ENCODE measurements at places on chromosomes 16 and 17.

DNA sequence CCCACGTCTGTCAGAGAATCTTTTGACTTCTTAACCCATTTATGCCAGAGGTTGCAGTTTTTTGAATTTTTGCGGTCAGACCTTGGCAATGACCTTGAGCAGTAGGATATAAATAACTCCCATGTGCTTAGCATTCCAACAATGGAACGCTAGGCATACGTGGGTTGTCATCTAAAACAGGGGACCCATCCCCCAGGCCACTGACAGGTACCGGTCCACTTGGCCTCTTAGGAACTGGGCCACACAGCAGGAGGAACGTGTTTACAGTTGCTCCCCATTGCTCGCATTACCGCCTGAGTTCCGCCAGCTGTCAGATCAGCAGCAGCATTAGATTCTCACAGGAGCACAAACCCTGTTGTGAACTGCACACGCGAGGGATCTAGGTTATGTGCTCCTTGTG, 76.8 kb upstream of the LGALS9 start:
- DNase-seq = no peak

GRCh38 chr16:10253409-10253808, 71.2 kb upstream of the GRIN2A start:
- DNase-seq = no peak

DNA sequence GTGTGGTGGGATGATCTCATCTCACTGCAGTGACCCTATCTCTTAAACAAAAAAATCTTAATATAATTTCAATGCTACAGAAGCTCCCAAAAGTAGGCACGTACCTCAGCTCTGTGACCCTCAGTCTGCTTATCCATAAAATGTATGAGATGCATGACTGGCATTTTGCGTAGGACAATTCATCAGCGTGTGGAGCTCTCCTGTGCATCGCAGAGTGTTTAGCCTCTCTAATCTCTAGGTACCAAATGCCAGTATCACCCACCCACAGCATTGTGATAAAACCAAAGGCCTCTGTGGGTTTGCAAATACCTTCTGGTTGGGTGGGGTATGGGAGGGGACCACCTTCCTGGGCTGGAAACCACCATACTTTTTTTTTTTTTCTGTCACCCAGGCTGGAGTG, 19.0 kb upstream of the TUBG2 start:
- DNase-seq = no peak

- DNase-seq = peak; percentile 80
These were observed 32.3 kb downstream of the RAP1GAP2 start for GRCh38 chr17:2828397-2829038.

DNA sequence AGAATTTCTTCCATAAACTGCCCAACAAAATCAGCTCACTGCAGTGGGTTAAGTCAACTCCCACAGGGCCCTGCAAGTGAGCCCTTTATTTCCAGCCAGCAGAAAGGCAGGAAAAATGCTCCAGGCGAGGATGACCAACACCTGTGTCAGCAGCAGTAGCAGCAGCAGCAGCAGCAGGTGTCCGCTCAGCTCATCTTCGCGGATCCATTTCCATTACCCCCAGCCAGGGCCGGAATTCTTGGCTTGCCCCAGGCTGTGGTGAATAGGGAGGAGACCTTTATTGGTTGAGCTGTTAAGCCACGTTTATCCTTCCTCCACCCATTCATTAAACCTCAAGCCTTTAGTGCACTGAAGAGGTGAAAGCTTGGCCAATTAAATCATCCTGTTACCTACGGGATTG, 46.2 kb downstream of the MARCHF10 start:
- DNase-seq = no peak

DNA sequence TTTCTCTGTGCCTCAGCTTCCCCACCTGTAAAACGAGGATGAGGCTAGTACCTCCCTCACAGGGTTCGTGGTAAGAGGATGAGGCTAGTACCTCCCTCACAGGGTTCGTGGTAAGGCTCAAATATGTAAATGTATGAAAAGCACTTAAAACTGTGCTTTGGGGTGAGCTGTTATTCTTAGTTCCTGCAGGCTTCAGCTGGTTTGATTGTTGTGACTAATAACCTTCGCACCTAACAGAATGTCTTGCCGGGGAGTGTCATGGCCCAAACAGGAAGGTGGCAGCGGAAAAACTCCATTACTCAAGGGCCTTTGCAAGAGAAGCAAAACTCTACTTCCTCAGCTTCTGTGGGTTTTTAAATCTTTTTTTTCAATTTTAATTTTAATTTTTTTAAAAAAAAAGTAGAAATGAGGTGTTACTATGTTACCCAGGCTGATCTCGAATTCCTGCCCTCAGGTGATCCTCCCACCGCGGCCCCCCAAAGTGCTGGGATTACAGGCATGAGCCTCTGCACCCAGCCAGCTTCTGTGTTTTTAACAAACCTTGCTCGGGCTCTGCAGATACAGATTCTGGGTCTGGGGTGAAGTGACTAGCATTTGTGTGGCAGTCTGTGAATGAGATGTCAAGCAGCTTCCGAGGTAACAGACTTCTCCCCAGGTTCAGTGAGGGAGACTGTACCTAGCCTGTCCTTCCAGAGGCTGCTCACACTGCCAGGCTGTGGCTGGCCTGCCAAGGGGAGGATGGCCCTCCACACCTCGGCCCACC, 103.0 kb downstream of the RAB11FIP4 start:
- peak; percentile 77 for DNase-seq

DNA sequence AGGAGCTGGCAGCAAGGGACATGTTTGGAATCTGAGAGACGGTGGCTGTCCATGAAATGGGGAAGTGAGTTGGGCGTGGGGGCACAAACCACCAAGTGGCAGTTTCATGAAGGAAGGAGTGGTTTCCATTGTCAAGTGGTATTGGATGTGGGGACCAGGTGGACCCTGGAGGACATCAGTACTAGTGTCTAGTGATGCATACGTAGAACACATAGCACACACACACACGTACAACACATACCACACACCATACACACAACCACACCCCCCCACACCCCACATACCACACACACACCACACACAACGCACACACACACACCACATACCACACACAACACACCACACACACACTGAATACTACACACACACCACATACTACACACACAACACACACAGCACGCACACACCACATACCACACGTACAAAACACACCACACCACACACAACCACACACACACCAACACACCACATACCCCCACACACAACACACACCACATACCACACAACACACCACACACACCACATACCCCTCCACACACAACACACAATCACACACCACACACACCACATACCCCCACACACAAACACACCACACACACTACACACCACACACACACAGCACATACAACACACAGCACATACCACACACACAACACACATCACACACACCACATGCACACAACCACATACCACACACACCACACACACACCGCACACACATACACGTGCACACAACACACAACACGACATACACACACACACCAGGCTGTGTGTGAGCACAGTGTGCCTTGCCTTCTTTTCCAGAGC, 41.1 kb upstream of the GSE1 start:
- peak; percentile 84 for DNase-seq

- DNase-seq = peak; percentile 81
These were observed 12.0 kb downstream of the FOXN1 start for GRCh38 chr17:28518132-28518531.

DNA sequence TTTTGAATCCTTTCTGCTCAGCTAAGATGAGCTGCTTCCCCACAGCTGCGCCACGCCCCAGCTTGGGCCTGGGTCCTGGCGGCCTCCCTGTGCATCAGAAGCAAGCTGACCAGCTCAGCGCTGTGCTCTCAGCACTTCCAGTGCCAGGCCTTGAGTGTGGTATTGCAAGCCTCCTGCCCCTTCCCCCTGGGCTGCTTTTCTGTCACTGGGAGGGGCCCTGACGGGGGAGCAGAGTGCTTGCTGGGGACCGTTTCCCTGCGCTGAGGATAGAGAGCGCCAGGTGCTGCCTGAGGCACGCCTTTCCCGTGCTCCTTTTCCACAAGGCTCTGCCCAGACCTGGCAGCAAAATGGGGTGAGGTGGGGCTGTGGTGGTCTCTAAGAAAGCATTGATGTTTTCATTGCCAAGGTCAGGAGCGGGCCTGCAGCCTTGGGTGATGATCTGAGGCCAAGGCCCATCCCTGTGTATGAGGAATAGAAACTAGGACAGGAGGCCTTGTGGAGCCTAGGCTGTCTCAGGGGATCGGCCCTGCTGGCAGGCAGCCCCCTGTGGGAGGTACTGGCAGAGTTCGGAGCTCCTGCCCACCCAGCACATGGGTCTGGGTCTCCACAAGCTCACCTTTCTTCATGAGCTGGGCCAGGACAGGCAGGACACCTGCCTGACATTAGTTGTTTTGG, 29.7 kb downstream of the POLR3E start:
- DNase-seq = no peak

- no peak for DNase-seq
These were observed 1.2 kb downstream of the DYNLL2 start for GRCh38 chr17:58084317-58084981.

DNA sequence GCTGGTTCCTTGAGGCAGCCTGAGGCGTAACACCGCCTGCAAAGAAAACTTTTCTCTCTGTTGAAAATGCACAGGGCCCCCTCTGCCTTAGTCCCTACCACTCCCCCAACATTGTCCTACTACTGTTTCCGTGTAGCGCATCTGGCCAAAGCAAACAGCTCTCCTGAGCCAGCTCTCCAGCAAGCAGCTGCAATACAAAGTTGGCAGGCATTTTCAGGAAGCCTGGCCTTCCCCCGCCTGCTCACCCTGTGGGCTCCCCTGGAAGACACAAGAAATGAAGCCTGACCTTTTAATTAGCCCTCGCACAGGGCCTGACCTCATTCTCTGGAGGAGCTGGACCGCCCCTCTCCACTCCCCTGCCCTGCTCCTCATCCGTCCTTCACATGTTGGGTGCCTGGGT, 66.7 kb downstream of the SOX9 start:
- DNase-seq = no peak

DNA sequence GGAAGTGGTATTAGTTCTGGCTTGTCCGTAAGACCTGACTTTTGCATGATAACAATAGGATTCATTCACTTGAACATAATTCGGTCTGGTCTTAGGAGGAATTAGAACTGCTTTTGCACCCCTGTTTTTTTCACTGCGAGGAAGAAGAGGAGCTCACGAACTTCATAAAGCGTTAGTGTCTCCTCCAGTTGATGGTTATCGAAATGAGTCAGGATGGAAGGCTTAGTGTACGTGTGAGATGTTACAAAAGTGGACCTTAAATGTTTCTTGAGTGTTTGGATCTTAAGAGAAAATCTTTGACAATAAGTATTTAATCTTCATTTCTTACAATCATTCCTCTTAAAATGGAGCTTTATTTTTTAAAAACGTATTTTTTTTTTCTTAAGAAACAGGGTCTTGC, 52.8 kb downstream of the USP10 start:
- peak; percentile 23 for DNase-seq

DNA sequence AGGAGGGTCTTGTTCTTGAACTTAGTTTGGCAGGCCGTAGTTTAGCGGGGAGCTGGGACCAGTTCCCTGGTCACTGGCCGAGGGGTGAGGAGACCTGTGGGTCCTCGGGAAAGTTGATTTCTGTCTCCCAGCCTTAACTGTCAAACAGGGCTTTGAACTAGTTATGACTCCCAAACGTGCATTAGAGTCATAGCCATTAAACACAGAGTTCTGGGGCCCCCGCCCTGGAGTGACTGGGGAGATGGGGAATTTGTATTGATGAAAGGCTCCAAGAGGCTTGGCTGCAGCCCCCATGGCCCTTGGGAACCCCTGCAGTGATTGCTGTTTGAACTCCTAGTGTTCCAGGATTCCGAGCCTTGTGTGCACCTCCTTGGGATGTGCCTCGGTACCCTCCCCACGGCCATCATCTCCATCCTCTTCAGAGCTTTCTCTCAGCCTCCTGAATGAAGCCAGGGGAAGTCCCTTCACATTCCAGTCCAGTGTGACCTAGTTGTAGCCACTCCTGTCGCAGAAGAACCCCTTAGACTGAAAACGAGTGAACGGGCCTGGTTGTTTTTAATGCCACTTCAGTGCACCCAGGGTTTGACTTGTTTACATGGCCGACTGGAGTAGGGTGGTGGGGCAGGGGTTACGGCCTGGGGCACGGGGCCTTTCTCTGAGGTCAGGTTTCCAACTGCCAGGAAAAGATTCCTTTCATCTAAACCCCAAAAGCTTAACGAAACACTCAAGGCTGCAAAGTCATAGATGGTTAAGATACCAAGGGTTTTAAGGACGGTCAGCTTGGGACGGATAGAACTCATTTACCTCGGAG, 1.4 kb downstream of the MPRIP start:
- DNase-seq = no peak

GRCh38 chr16:58032710-58033293, 7.2 kb downstream of the MMP15 start:
- no peak for DNase-seq

DNA sequence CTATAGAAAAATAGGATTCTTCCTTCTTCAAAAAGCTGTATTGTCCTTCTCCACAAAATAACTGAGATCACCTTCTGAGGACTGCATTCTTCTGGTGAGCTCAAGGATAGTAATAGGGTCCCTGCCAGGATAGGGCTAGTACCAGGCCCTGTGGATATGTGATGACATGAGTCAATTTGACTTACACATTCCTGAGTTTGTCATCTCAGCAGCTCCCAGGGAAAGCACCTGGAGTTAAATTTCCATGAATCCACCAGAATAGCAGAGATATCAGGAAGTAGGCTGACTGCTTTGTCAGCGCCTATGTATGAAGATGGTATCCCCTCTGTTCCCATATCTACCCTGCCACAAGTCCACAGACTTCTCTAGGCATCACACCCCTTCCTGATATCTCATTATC, 225.8 kb downstream of the PMP22 start:
- DNase-seq = no peak

DNA sequence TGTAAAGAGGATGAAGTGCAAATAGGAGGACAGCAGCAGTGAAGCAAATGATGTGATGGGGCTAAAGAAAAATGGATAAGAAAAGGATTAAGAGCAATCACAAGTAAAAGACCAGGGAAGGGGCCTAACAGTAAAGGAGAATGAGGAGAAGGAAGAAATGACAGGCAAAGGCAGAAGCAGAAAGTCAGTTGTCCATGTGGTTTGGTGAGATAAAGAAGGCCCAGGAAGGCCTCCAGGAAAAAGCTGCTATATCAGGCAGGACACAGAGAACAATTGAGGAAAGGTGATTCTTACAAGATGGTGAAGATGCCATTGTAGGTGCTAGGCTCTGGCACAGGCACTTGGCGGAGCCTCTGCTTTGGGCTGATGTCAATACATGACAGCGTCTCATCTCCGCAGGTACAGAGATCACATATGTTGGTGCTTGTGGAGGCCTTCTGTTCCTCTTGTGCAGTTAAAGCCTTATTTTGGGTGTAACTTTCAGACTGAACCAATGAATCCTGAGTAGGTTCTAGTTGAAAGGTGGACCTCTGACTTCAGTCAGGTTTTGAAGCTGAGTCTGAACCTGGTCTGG, 18.1 kb downstream of the RDM1 start:
- no peak for DNase-seq

- no peak for DNase-seq
These were observed 196.4 kb upstream of the KIF2B start for GRCh38 chr17:53626286-53626685.

GRCh38 chr17:3678095-3678820, 9.6 kb downstream of the EMC6 start:
- no peak for DNase-seq

DNA sequence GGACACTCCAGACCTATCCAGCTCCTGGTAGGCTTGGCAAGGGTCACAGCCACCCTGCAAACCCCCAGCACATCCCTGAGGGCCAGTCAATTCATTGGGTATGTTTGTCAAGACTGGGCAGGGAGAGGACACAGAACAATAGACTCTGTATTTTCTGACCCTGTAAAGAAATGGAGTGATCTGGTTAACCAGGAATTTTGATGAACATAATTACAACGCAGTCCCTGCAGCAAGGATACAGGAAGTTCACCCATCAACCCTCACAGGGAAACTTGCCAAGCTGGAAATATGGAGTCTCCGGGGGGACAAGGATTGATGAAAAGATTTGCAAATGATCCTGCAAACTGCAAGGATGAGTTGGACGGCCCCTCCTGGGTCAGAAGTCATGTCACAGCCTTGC, 126.1 kb upstream of the RCVRN start:
- DNase-seq = no peak
